ENCODE measurements at places on chromosomes 12 and 14.
A peak's percentile ranks its signal among the peaks of the same experiment; 100 is the strongest.

DNA sequence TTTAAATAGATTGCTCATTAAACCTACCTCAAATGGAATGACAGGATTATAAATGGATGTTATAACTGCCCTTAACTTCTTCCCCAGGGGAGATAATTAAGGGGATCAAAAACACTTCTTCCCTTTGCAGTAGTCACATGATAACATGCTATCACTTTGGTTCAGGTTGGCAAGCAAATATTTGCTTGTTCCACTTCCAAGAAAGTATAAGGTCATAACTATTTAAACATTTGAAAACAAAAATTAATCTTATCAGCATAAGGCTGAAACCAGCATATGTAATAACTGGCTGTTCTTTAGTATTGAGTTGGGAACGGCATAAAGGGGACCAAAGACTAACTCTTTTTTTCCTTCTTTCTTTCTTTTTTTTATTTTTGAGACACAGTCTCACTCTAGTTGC, 2.4 kb upstream of the LYZ start:
- no peak for DNase-seq

GRCh38 chr12:128796439-128797118, 27.2 kb downstream of the SLC15A4 start:
- no peak for DNase-seq

- no peak for DNase-seq
Measured at GRCh38 chr12:132603240-132604150, 6.9 kb downstream of the LRCOL1 start.

DNA sequence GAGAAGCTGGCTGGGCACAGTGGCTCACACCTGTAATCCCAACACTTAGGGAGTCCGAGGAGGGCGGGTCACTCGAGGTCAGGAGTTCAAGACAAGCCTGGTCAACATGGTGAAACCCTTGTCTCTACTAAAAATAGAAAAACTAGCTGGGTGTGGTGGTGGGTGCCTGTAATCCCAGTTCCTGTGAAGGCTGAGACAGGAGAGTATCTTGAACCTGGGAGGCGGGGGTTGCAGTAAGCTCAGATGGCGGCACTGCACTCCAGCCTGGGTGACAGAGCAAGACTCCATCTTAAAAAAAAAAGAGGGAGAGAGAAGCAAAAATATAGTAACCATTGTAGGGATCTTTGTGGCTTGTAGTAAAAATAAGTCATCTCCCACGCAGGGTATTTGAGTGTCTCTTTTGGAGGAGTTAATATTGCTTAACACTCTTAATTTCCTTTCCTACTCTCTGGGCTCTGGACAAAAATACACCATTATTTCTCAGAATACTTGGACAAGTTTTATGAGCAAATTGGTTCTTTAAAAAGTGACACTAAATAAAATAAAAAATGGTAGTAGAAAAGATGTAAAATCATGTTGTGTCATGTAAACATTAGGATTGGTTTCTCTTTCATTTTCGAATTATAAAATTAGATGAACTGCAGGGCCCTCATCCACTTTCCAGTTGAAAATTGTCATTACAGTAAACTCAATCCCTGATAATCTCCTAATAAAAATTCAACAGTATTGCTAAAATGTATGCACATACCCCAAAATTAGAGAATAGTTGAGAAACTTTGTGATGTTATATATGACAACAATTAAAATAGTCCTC, 61.1 kb upstream of the C12orf71 start:
- DNase-seq, result no peak

DNA sequence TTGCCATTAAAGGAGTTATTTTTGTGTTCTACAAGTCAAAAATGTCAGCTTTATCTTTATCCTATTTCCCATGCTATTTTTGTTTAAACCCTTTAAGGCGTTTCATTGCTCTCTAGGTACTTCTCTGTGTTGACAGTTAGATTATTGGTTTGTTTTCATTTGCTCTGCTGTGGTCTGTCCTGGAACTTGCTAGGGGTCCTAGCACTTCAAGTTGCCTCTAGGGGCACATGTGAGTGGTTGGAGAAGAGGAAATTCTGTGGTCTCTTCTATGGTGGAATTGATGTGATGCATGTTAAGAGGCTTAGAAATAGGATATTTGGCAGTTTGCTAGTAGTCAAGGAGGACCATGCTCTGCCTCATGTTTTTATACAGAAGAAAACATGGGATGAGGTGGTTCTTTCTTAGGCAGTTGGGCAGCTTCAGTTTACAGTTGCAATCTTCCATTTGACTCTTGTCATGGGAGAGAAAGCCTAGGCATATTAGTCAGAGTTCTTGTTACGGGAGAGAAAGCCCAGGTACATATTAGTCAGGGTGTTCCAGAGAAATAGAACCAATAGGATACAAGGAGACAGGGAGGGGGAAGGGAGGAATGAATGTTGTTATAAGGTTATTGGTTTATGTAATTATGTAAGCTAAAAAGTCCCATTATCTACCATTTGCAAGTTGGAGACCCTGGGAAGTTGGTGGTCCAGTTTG, 14.4 kb downstream of the TTLL5 start:
- no peak for DNase-seq

GRCh38 chr12:60977966-60978365, 1282.2 kb upstream of the USP15 start:
- DNase-seq, result peak; percentile 22

- DNase-seq, result no peak
Measured at GRCh38 chr12:117587631-117588287, 226.3 kb upstream of the NOS1 start.

GRCh38 chr12:8081251-8081920, 688 bp upstream of the NECAP1 start:
- no peak for DNase-seq

DNA sequence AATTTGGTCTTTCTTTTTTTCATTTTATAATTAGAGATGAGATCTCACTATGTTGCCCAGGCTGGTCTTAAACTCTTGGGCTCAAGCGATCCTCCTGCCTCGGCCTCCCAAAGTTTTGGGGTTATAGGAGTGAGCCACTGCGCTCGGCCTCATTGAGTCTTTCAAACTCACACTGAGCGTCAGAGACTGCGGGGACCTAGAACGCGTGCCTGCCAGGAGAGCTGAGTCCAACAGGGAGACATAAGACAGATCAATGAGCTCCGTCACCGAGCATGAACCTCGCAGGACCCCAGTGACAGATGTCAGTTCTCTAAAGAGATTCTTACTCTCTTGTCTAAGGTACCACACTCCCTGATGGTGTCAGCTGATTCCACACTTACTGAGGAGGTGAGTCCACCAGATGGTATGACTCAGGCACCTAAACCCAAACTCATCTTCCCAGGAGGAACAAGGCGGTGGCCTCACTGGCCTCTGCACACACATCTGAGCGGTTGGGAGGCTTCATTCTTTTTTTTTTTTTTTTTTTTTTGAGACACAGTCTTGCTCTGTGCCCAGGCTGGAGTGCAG, 58.9 kb downstream of the CCDC88C start:
- no peak for DNase-seq

GRCh38 chr12:12616512-12617310, 5.0 kb downstream of the CREBL2 start:
- DNase-seq, result peak; percentile 9

- DNase-seq, result no peak
Measured at GRCh38 chr12:98639491-98639890, 5.1 kb downstream of the IKBIP start.

GRCh38 chr12:111298582-111299436, 70.1 kb downstream of the PHETA1 start:
- peak; percentile 42 for DNase-seq

DNA sequence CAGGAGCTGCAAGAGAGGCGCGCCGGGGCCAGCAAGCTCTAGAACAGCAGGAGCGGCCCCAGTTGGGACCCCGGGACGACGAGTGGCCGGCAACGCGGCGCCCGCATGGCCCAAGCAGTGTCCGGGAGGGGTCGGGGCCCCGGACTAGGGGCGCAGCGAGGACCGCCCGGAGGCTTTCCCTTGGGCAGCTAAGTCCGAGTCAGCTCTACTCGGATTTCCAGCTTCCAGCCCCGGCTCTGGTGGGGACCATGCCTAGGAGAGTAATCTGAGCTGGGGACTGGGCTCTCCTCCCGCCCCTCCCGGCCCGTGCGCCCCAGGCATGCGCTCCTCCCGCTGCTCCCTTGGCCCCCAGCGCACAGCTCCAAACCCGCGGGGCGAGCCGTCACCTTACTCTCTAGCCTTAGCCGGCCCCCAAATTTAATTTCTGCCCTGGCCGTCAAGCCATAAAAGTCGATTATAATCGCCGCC, 41.6 kb upstream of the CAPRIN2 start:
- peak; percentile 62 for DNase-seq

Measured in HCEC 1CT (cell line).